ENCODE measurements at places on chromosomes 3 and 15.

DNA sequence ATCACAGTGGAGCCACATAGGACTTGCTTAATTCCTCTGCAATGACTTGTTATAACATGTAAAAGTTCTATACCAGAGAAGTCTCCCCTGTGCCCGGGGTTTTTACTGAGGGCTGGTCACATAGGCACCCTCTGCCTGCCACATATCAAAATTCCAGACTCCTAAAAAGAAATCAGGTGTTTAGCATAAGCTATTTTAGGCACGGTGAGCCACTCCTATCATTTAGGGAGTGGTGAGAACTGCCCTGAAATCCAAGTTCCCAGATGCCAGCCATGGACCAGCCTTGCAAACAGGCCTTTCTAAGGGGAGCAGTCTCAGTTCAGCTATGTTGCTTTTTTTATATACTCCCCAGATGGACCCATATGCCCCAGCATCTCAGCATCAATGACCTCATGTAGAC lies 130.3 kb downstream of the THSD4 start:
- DNase-seq = no peak

- DNase-seq = no peak
Observed at GRCh38 chr3:197495059-197495455, 60.7 kb downstream of the BDH1 start.

- no peak for DNase-seq
Observed at GRCh38 chr3:11544412-11545181, 99.1 kb downstream of the VGLL4 start.

- no peak for DNase-seq
Observed at GRCh38 chr3:132564070-132564465, 33.0 kb upstream of the ACKR4 start.

GRCh38 chr3:52095990-52096775 lies 39.8 kb upstream of the DUSP7 start:
- DNase-seq = no peak

DNA sequence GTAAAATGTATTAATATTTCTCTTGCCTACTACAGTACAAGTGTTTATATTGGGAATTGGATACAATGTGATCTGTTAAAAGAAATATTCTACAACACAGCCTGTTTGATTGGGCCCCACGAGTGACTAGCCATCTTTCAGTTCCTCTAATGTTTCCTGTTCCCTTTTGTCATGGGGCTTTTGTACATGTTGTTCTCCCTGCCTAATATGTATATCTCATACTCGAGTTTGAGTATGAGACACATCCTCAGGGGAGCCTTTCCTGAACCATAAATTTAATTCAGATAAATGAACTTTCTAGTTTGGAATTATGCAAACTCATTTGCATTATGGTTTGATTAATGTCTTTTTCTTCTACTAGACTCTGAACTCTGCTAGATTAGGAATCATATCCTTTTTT lies 65.5 kb downstream of the MEF2A start:
- no peak for DNase-seq

DNA sequence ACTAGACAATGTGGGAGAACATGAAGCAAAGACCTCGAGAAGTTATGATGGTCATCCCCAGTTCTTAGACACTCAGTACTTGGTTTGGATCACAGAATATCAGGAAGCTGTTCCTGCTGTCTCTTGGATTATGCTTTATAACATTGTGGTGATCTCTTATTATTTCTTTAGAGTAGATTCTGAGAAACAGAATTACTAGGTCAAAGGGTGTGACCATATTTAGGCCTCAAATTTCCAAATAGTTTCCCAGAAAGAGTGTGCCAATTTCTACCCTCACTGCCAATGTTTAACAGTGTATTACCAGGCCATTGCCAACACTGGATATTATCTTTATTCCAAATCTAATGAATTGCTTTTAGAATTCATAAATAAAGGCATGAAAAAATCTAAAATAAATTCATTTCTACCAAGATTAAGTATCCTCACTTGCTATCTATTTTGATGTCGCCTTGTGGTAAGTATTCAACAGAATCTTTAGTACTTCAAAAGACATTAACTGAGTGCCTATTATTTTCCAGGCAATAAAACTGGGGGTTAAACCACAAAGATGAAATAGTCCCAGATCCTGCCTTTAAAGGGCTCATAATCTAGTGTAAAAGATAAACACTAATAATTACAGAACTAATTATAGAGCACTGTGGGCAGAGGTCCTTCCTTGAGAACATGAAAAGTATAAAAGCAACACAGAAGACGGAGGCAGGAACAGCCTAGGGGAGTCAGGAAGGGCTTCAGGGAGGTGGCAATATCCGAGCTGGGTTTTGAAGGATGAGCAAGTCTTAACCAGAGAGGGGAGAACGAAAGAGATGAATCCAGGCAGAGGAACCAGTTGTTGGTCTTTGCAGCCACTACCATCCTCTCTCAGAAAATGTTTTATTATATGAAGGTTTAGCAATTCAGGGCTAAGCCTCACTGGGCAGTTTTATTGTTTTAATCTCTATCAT lies 86.8 kb downstream of the IGF2BP2 start:
- no peak for DNase-seq

GRCh38 chr3:170363471-170363994 lies 6.0 kb downstream of the SKIL start:
- no peak for DNase-seq

DNA sequence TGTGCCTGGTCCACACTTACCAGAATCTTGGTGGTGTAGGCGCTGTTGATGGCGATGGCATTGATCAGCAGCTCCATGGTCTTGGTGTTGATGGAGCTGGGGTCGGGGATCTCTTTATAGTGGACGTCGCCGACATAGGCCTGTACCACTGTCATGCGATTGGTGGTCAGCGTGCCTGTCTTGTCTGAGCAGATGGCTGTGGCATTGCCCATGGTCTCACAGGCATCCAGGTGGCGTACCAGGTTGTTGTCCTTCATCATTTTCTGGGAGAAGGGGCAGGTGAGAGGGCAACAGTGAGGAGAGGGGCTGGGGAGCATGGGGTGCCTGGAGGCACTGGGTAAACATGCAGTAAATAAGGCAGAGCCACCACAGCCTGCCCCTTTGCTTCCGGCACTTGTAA lies 50.9 kb upstream of the SEC13 start:
- DNase-seq = no peak

DNA sequence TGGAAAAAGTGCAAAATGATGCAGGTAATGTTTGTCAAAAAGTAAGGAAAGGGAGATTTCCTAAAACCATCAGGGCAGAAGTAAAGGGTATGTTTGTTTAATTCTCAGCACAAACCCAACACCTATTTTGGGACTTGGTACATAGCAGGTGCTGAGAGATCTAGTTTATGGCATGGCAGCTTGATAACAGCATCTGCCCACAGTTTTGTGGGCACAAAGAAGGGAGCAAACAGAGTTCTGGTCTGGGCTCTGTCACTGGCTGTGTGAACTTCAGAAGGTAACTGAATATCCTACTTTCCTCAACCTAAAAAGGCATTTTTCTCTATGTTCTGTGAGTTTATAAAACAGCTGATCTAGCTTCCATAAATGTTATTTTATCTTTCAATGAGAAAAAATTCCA lies 141.6 kb downstream of the PLCH1 start:
- no peak for DNase-seq

DNA sequence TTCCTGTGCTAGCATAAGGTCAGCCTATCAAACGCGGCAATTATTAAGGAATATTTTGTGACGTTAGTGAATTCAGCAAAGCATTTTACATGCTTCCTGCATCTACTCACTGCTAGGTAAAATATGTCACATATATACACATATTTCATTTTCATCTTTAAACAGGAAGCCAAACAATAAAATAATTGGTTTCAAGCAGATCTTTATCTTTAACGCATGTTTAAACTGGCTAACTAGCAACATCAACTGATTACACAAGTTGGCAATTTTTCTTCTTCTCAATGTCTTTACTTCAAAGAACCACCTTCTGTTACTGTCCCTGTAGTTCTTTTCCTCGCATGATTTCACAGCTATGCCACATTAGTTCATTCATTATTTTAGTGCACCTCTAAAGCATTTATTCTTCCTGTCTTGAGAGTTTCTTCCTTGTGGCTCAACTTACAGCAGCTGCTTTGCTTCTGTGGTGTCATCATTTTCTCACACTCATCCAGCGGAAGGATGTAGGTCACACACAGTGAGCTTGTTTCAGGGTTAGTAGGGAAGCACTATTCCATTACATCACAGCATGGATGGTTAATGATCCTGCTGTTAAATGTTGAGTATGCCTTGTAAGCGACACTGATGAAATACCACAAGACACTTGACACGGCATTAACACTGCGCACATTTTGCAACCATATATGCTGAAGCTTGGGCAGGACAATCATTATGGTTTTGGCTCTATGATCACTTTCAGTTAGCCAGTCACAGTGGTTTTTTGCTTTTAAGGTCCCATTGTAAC lies 2.3 kb upstream of the BCHE start:
- DNase-seq = no peak

GRCh38 chr3:172174513-172175253 lies 135.3 kb downstream of the FNDC3B start:
- no peak for DNase-seq

DNA sequence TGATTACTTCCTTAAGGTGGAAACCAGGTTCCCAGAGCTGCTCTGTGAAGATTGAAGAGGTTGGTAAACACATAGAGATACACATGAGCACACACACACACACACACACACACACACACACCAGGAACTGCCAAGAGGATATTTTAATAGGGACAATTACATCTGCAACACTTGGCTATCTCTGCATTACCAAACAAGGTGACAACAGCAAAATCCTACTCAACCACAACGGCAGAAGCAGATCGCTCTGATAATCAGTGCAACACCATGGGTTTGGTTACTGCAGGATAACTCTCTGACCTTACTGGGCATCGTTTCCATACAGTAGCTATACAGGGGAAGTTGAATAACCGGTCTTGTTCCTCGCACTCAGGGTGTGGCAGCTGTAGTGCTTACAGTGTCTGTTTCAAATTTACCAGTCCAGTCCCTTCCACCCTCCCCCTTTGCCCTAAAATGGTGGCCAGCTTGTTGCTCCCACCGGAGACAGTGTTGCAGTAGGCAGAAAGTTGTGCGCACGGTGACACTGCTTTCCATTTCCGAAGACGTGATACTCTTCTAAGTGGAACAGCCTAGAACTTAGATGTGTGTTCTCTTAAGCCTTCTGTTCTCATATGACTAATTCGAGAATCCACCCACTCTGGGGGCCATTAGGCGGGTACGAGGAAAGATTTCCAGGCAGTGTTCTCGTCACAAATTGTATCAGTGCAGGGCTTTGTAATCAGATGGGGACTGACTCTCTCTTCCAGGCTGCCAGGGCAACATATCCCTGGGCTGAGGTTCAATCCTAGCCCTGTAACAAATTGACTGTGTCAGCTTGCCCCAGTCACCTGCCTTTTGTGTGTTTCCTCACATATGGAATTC lies 176.2 kb downstream of the P3H2 start:
- no peak for DNase-seq

GRCh38 chr3:14478956-14479550 lies 61.1 kb downstream of the GRIP2 start:
- DNase-seq = no peak

GRCh38 chr3:133783762-133784161 lies 21.9 kb upstream of the SRPRB start:
- DNase-seq = no peak

DNA sequence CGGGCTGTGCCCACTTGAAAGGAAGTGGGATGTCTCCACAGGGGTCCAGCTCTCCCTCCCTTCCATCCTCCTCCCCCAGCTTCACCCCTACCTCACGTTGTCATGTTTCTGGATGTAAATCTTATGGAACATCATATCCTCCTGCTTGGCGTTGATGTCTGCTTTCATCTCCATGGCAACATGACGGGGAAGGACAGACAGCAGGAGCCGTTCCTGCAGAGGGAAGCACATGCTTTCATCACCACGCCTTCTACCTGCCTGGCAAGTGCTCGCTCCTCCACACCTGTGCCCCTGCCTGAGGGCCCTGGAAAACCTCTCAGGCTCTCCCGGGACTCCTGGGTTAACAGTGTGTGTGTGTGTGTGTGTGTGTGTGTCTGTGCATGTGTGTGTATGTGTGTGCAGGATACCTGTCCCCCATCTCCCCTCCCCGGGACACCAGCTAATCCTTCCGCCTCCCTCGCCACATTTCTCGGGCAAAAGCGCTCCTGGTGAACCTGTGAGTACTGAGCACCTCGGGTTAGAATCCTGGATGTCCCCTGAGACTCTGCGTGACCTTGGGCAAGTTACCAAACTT lies 101.1 kb downstream of the ADCY5 start:
- DNase-seq = no peak

- DNase-seq = no peak
Observed at GRCh38 chr15:79872358-79873017, 24.3 kb downstream of the MTHFS start.

DNA sequence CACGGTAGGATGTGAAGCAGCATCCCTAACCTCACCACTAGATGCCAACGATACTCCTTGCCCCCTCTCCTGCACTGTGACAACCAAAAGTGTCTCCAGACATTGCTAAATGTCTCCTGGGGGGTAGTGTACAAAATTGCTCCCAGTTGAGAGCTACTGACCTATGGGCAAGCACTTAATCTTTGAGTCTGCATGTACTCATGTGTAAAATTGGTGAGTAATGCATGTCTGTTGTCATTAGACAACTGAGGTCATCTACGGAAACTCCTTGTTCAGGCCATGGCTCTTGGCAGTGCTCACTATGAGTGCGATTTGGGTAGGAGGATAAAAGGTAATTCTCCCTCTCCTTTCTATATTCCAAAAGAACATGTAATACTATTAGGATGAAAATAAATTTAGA lies 29.2 kb downstream of the PDHB start:
- peak; percentile 26 for DNase-seq

GRCh38 chr3:37511463-37511920 lies 337.1 kb upstream of the LRRFIP2 start:
- no peak for DNase-seq

DNA sequence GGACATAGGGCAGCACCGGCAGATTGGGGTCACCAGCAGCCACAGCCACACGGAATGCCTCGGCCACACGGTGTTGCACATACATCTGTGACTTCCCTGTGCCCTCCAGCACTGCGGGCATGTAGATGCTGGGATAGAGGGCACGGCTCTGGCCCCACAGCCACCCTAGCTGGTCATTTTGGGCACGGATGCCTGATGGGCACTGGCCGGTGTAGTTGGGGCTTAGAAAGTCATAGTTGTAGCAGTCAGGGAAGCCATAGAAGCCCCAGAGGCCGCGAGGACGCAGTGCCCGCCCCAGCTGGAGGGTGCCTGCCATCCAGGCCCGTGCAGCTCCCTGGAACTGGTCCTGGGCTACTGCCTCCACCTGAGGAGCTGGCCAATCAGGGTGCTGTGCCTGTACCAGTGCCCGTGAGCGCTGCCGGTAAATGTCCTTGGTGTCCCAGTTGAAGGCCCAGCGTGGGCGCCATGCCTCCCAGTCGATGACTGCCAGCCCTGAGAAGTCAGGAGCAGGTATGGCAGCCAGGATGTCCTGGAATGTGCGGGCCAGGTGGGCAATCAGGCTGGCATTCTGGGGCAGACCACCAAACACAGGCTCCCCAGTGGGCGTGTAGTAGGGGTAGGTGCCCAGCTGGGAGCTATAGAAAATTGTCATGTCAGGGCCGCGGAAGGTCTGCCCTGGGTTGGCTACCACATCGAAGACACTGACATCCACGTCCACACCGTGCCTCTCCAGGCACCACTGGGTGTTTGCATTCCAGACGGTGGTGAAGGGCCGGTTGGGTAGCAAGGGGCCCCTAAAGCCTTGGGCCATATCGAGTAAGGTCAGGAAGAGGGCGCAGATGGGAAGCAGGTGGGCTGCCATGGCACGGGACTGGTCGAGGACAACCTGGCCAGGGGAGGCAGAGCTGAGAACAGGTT lies 1.0 kb downstream of the HYAL1 start:
- DNase-seq = no peak

- no peak for DNase-seq
Observed at GRCh38 chr3:133489466-133490085, 83.9 kb upstream of the CDV3 start.
